Suprapubic skin (tissue), 4 donors: ENCODE measurements at places on chromosomes 3 and 15. TPM values are rescaled to one million over a fixed set of nuclear protein-coding genes. Genes with fewer than 3 reads are reported as not detected.

The ACSBG1 gene
- total RNA-seq, result 67.1 TPM

The GALNT15 gene
- 26.5 TPM for total RNA-seq

DNA sequence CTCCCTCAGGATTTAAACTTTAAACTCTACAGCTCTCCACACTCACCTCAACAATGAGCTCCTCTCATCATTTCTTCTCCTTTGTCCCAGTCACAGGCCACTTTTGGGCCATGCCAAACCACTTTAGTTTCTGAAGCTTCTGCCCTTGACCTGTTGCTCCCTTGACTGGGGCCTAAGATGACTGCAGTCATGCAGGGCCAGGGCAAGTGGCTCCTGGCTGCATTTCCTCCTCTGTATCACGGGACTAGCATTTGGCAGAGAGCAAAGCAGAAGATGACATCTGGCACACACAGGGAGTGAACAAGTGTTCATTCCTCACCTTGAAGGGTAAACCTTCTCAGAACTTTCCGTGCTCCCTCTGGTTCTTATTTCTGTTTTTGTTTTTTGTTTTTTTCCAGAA lies 136.9 kb downstream of the PDE8A start:
- no peak for DNase-seq

- DNase-seq, result peak; percentile 91
Measured at GRCh38 chr3:51975852-51976549, 1.1 kb downstream of the ABHD14A start.

The AHSG gene
- not detected for total RNA-seq

DNA sequence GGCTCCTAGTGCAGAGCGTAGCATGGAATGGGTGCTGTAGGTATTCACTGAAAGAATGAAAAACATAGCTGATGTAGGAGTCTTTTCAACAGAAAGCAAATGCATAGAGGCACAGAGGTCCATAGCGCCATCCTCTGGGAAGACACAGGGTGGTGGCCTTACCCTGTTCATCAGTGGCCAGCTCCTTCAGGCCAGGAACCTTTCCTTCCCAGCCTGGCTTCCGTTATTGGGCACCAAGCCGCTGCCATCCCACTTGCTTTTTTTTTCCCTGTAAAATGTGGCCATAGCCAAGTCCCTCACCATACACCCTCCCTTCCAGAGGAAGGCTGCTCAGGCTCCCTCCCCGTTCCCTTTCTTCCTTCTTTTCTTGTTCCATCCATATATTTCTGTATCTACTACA lies 118.1 kb downstream of the ZNF621 start:
- DNase-seq, result no peak

- DNase-seq, result no peak
Measured at GRCh38 chr15:32688151-32688639, 29.6 kb upstream of the GREM1 start.

DNA sequence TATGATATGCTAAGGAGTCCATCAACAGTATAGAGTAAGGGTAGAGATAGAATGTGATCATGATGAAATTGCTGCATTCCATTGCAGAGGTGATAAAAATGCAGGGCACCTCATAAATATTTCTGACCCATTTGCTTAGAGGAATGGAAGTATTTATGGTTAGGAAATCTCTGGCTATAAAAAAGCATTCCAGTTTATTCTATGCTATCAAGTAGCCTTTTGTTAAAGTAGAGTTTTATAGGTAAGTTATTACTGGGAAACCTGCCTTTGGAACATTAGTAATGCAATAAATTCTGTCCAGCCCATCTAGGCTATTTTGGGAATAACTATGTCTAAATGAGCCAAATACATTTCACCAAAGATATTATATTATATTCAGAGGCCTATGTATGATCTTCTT lies 19.8 kb upstream of the STRIT1 start:
- DNase-seq, result no peak

DNA sequence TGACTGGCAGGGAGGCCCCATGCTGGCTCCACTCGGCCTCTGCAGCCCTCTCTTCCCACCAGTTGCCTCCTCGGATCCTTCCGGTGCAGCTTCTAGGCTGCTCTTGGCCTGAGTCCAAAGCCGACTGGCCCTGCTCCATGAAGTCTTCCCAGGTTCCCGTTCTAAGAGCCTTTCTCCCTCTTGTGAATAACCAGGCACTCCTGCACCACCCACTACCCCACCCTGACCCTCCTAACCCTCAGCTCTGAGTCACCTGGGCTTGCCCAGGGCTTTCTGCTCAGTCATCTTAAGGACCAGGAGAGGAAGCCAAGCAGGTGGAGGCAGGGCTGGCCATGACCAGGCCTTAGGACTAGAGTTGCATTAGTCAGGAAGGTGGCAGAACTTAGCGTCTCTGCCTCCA lies 28.1 kb upstream of the CNBP start:
- peak; percentile 83 for DNase-seq

DNA sequence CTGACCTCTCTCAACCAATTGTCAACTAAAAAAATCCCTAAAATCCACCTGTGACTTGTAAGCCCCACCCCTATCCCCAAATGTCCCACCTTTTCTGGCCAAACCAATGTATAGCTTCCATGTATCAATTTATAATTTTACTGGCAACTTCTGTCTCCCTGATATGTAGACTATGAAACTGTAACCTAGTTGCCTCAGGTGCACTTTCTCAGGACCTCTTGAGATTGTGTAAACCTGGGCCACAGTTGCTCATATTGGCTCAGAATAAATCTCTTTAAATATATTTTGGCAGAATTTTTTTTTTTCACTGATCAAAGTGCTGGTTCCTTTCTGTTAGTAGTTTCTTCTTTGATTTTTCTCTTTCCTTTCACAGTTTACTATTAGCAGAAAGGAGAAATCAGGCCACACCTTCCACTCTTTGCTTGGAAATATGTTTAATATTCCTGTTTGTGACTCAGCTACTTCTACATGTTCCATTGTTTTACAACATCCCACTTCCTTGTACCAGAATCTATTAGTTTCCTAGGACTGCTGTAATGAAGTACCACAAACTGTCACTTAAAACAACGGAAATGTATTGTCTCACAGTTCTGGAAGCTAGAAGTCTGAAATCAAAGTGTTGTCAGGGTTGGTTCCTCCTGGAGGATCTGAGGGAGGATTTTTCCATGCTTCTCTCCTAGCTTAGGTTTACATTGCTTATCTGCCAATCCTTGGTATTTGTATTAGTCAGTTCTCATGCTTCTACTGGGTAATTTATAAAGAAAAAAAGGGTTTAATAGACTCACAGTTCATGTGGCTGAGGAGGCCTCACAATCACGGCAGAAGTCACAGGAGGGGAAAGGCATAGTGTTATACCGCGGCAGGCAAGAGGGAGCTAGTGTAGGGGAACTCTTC lies 801.2 kb upstream of the ARPP21 start:
- DNase-seq, result no peak

DNA sequence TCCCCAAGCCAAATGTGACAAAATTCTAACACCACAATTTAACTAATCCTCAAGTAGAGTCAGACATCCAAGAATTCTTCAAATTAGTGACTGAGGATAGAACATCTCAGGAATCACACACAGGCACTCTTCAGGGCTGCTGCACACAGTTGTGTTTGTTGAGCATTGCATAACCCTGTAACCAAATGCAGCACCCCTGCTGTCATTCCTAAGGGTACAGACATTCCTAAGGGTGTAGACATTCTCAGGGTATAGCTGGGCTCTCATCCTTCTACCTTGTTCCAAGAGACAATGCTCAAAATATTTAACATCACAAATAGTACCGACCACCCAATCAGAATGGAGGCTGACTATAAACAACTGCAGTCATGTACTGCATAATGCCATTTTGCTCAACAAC lies 107.1 kb upstream of the UBE2E2 start:
- DNase-seq, result no peak

DNA sequence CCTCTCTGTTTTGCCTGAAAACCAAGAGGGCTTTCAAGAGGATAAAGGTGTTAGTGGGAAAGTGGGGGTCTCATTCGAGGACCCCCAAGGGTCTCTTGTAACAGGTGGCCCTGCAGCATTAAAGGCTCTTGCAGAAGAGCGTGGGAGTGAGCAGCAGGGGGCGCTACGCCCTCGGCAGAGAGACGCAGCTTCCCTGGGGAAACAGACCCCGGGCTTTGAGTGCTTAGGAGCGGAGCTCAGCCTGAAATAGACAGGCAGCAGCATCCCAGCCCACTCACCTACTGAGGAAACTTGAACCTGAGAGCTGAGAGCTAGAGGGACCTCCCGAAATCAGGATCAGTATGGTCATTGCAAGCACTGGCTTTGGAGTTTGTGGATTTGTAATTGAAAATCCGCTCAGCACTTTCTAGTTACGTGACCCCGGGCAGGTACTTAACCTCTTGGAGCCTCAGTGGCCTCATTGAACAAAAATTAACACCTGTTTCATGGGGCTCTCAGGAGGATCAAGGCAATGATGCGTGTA lies 25.7 kb downstream of the RPLP1 start:
- DNase-seq, result peak; percentile 55

- no peak for DNase-seq
Measured at GRCh38 chr3:134660046-134660441, 9.2 kb upstream of the KY start.

The P3H2 gene
- 29.9 TPM for total RNA-seq

DNA sequence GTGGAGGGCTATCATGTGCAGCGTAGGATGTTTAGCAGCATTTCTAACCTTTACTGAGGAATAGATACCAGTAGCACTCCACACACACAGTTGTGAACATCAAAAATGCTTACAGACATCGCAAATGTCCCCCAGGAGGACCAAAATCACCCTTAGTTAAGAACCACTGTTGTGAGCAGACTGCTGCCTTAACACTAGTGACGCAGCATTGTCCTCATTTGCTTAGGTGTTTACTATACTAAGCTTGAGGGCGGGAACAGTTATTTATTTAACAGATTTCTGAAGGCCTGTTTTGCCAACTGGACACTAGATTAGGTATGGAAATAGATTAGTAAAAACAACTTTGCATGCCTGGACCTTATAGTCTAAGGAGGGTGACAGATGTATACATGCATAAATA lies 2.3 kb downstream of the PPP2R3A start:
- no peak for DNase-seq

The GOLGA6L7 gene
- not detected for total RNA-seq

DNA sequence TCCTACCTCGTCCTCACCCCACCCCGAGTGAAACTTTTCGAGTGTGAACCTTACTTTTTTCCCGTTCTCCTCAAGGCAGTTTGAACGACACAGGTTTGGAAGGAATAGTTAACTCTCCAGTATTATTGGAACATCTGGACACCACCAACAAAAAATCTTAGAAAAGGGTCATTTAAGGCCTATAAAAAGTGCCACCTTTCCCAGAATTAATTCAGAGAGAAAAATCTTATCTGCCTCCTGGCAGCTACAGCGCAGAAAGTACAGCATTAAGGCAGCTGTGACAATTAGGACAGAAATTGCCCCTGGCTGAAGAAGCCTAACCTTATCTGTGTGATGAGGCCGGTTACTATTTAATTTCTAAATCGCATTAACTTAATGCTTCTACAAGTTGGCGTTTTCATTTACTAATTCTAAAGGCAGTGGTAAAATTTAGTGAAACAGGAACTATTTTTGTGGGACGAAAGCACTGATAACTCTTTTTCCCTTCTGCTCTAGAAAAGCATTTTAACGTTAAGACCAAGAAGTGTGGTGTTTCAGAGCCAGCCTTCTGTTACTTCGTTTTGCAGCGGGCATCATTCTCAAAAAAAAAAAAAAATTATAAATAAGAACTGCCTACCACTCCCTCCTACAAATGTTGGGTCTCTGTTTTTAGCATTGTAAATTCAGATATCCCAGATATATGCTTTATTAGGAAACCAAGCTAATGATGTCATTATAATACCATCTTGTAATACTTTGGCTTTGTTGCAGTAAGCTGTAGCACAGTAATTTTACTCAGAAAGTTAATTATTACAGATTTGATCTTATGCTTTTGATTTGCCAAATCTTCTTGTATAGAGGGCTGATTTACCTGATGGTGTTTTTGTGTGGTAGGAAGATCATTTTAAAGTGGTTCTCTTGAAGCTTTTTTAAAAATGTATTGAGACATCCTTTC lies 1.4 kb downstream of the ATP11B start:
- DNase-seq, result no peak

DNA sequence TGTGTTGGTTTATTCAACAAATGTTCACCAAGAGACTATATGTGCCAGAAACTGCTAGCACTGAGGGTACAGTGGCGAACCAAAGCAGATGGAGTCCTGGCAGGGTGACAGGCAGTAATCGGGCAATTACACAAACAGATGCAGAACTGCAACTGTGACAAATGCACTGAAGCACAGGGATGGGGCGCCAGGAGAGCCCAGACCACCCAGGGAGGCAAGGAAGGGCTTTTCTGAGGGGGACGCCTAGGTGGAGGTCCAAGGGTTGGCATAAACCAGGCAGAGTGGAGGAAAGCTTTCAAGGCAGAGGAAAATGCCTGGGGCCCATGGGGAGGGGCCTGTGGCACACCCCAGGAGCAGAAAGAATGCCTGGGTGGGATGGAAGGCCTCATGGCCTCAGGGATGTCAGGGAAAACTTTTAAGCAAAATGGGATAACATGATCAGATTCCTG lies 5.5 kb downstream of the DIS3L start:
- no peak for DNase-seq

DNA sequence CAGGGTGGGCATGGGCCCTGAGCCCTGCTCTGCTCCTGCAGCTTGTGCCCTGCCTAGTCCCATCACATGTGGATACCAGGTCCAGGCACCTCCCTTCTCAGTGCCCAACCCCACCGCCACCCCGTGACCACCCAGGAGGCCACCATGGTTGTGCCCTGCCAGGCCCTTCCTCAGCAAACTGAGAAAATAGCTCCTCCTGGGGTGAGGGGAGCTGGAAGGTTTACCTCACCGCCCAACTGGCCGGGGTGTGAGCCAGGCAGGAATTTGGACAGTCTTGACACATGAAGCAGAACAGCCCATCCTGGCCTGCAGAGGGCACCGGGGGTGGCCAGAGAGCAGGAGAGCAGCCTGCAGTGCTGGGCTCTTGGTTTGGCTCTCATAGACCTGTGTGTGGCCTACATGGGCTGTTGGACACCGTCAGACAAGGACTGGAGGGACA lies 11.4 kb upstream of the C3orf22 start:
- no peak for DNase-seq

DNA sequence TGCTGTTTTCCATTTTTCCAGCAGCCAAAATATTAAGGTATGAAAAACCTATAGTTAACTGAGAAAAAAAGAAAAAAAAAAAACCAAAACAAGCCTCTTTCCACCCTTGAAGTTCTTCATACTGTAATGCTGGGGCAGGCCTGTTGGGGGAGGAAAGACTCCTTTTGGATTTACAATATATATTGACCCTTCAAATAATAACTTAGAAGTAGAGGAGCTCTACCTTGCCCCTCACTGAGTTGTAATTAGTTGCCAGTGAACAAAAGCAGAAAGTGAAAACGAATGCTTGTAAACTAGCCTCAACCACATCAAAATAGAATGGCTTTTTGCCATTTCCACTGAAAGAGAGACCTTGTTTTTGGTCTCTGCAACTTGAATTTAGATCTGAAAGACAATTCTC lies 326.6 kb downstream of the NR2F2 start:
- no peak for DNase-seq

The ARIH1 gene
- total RNA-seq, result 82.2 TPM

DNA sequence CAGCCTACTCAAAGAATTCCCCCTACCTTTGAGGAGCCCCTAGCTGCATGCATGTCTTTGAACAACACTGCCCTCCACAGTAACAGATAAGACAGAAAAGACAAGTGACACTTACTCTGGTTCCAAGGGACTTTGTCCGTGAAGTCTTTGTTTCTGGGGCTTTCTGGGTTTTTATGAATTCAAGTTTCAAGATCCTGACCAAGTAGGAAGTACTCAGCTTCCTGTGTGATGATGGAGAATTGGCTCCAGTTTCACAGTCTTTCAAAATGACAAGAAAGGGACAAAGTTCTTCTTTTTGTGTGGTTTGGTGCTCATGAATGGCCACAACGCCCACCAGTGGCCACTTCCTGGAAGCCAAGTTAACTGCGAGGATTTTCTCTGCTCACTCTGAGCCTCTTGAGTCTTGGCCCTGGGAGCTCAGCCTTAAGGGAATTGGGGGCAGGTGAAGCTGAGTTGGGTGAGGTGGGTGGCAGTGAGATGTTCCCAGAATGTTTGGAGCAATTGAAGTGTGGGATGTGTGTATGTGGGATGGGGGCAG lies at the start of gene CCR1:
TSS of gene CCR1 (minus strand) at position 147 of the 538 bp plus-strand sequence. CDS start 4,000 bp downstream, outside the sequence.
- DNase-seq, result no peak
